ENCODE measurements at places on chromosomes 5 and 9.

- no peak for DNase-seq
Measured at GRCh38 chr5:67363963-67364362, 167.4 kb upstream of the CD180 start.

DNA sequence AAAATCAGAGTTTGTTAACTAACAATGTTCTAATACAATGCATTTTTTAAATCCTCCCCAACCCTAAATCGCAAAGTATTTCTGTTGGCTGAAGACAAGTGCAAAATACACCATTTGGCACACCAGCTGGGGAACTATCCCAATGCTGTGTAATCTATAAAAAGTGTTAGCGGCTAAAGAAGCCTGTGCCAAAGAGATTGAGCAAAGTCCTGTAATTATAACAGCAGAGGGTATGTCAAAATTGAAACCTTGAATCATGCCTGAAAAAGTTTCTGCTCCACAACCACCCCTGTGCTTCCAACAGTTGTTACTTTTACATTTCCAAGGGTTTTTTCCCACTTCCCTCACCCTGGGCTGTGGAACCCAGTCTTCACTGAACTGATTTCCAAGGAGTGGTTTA, 83.1 kb upstream of the PLPP6 start:
- DNase-seq = no peak

DNA sequence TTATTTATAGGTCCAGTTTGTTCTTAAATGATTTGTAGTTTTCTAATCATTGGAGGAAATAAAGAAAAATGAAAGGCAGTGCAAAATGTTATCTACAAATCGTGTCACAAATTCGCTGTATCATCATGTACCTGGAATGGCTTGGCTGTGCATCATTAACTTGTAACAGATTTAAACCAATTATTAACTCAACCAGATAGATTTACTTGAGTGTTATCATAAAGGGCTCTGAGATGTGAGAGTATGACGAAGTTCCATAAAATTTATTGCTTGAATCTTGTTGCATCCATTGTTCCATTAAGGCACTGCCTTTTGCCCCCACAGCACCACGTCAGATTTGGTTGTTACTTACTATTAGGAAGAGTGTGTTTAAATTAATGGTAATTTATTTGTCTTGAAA, 23.5 kb downstream of the PCSK5 start:
- DNase-seq = no peak

DNA sequence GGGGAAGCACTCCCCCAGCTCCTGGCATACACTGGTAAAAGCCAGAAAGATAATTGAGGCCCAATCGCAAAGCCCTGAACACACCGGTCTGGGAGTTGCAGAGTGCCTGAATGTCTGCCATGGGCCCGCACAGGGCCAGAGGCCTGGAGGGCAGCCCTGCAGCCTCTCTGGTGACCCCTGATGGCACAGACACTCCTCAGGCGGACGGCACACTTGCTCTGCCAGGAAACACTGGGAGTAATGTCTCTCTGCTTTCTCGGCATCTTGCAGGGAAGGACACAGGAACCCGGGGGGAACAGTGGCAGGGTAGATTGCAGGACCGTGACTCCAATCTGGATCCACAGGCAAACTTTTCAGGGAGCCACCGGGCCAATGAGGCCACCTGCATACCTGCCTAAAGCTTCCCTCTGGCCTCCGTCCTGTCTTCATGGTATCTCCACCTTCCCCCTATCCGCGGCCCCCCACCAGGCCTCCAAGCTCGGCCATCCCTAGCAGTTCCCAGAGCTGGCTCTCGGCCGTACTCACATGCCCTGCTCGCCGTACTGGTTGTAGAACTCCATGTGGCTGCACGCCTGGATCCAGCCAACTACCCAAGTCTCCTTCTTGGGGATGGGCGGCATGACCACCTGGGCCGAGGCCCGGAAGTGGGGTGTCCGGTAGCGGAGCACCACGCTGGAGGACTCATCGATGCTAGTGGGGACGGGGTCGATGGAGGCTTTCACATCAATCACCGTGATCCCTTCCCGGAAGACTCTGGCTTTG, 797 bp downstream of the FAM78A start:
- no peak for DNase-seq

DNA sequence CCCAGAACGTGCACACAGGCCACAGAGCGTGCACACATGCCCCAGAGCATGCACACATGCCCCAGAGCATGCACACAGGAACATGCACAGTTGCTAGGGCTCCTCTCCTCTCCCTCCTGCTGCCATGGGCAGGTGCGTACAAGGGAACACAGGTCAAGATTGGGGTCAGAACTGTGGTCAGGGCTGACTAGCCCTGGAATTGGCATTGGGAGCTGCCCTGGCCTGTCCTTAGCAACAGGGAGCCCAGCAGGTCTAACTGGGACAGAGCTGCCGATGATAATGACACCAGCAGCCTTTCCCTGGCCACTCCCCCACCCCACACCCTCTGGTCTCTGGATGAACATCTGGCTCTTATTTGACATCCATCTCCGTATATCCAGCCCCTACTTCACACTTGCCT, 8.0 kb downstream of the PCDH1 start:
- DNase-seq = no peak

DNA sequence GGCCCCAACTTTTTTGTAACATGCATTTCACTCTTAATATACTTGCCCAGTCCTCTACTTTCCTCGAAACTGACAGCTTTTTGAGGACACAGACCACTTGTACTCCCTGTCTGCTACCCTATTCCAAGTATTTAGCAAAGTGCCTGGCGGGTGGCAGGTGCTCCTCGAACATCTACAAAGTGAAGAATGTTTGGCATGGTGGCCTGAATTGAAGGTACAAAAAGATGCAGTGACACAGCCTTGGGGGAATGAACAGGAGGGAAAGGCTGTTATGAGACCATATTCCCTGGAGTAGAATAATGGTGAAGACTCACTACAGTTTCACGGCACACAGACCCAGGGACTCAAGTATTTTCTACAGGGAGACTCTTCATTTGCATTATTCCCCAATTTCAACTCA, 590.9 kb downstream of the PRELID2 start:
- no peak for DNase-seq

Measured in stimulated activated CD4-positive, alpha-beta T cell treated with anti-CD3 and anti-CD28 coated beads, Interleukin-1b, Interleukin-23, amount 100 ng/mL, for 24 hours (primary cell).